ENCODE measurements at places on chromosomes 1 and 21. TPM values are rescaled to one million over a fixed set of nuclear protein-coding genes. Genes with fewer than 3 reads are reported as not detected.

- DNase-seq, result no peak
These were observed 393.2 kb downstream of the RPS6KC1 start for GRCh38 chr1:213444224-213444623.

DNA sequence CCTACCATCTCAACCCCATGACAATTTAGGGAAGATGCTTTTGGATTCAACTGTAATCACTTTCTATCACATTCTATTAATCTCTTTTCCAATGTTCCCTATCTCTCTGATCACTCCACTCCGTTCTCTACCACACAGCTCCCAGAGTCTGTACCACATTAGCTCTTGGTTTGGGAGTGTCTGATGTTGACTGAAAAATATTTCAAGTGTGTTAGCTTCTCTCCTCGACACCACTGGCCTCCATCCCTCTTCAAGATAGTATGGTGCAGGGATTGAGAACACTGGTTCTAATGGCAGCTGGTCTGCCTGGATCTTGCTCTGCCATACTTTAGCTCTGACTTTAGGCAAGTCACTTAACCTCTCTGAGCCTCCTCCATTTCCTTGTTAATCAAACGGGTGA lies 39.9 kb downstream of the ATP1A1 start:
- no peak for DNase-seq

DNA sequence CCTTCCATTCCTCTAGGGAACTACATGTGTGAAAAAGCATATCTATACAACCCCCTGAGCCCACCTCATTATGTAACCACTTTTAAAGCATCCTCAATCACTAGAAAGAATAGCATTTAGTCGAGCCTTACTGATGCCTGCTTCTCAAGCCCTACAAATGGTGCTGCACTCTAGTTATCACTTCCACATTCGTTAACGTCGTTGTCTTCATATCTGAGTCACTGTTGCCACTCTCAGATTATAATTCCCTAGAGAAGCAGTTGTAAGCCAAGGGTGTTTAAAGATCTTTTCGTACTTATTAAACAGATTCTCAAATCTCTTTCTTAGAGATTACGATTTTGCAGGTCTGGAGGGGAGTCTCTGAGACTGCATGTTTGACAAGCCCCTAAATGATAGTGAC lies 16.5 kb downstream of the ATP1B1 start:
- no peak for DNase-seq

DNA sequence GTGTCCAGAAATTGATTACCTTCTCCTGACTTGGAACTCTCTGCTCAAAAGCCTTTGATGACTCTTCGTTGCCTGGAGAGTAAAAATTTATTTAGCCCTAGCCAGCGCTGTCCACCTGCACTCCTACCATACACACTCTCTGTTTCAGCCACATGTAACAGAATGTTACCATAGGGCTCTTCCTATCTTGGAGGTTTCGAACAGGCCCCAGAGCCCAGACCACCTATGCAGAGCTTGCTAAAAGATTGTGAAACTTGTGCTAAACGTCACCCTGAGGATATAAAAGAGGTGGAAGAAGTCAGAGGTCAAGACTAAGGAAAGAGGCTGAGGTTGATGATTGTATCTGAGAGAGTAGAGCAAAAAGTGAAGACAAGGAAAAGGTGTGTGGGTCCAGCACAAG lies 237.0 kb upstream of the HOOK1 start:
- no peak for DNase-seq

DNA sequence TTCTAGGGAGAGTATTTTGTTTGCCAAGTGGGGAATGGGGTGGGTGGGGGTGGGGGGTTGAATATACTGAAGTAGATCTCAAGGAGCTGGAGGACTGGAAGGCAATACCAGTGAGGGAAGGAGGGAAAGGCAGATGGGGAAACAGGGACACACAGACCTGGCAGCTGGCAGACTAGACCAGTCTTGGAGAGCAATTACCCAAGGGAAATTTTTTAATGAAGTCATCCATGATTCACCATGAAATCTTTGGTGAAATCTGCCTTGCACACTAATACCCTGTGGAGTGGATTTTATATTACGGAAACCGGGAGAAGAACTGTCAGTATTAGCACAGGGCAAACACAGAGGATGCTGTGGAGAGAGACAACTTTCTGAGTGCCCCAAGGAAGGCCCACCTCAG lies 29.7 kb upstream of the MARK1 start:
- DNase-seq, result no peak

DNA sequence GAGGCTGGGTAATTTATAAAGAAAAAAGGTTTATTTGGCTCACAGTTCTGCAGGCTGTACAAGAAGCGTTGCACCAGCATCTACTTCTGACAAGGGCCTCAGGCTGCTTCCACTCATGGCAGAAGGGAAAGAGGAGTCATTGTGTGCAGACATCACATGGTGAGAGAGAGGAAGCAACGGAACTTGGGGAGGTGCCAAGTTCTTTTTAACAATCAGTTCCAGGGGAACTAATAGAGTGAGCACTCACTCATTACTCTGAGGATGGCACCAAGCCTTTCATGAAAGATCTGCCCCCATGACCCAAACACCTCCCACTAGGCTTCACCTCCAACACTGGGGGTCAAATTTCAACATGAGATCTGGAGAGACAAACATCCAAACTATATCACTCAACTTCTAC lies 77.2 kb downstream of the DDAH1 start:
- DNase-seq, result no peak

- no peak for DNase-seq
These were observed 267.7 kb upstream of the PROX1 start for GRCh38 chr1:213720032-213720431.

DNA sequence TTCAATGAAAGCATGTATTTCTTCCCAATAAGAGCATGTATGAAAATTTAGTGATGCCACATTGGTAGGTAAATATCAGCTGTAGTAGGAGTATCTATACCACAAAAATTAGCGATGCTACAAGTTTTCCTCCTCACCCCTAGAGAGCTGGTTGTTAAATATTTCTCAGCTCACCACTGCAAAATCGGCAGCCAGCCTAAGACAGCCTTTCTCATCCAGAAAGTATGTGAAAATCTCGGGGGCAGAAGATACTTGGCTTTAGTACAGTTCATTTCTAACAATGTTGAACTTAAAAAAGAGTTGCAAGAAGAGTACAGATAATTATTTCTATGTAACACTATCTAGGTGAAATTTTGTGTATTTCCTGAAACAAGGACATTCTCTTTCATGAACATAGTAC lies 235.4 kb downstream of the TPR start:
- DNase-seq, result no peak

- no peak for DNase-seq
These were observed 231.0 kb downstream of the SLC35F3 start for GRCh38 chr1:234135501-234135900.

GRCh38 chr21:33754481-33754880 lies 112.2 kb downstream of the ITSN1 start:
- DNase-seq, result no peak

DNA sequence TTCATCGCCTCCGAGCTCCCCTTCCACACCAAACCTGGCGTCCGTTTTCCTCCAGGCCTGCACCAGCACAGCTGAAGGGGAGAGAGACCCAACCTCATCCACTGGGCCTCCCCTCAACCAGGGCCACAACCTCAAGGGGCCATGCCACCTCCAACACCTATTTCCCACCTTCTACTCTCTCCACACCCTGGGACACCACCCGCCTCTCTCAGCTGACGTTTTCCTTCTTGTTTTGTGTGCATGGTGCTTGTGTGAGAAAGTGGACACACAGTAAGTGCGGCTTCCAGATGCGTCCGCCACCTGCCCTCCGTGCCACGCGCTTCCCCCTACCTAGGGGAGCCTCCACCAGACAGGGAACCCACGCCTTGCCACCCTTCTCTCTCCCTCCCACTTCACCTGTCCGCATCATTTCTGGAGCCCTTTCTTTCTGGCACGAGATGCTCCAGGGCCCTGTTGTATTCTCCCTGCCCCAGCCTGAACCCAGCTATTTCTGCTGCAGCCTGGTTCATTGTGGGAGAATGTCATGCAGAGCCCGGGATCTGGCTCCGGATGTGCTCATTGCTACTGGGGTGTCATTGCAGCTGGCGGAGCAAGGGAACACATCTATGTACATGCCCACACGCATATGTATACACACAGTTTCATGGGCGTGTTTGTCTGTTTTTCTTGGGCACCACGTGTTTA lies 1.3 kb upstream of the GNB1 start:
- DNase-seq, result no peak

Gene RPS6KC1
- 14.2 TPM for total RNA-seq

Gene ERICH3
- 0.49 TPM for total RNA-seq

Gene C1orf87
- not detected for total RNA-seq

Gene MYBPHL
- not detected for total RNA-seq

Gene PSMD4
- 118 TPM for total RNA-seq
